Activated T-cell treated with anti-CD3 and anti-CD28 coated beads, Interleukin-2, amount 50 U/mL, for 24 hours (primary cell): ENCODE measurements at places on chromosomes 12 and 14.

- DNase-seq = no peak
Measured at GRCh38 chr12:31772186-31772585, 43.4 kb upstream of the AMN1 start.

DNA sequence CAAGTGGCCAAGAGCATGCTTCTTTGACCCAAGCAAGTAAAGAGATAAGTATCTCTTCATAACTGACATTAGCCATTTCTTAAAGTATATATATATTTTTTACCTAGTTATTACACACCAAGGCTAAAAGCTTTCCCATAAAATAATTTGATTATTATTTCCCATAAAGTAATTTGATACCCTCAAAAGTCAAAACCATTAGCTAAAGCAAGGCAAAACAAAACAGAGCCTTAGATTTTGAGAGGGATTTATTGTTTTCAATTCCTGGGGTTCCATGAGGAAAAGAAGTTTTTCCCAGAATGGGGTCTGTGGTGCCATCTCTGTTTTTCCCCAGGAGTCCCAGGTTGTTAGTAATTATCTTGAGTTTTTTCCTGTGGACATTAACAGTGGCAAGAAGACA lies 125.5 kb upstream of the NUDT4 start:
- no peak for DNase-seq

DNA sequence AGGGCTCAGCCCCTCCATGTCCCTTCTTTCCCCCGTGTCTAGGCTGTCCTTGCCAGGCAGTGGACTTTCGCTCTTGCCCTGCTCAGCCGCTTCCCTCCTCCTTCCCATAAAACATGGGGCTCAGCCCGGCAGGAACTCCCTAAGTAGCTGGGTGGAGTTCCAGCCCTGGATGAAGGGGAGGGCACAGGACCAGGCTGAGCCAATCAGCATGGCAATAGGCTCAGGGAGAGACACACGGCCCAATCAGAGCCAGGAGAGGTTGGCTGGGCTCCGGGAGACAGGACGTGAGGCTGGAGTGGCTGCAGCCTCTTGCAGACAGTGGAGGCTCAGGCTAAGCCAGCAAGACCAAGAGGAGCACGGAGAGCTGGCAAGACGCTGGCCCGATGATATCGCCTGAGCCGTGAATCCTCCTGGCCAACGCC lies 54.3 kb downstream of the GALNT9 start:
- no peak for DNase-seq

- no peak for DNase-seq
Measured at GRCh38 chr14:80152166-80152565, 59.1 kb downstream of the DIO2 start.

DNA sequence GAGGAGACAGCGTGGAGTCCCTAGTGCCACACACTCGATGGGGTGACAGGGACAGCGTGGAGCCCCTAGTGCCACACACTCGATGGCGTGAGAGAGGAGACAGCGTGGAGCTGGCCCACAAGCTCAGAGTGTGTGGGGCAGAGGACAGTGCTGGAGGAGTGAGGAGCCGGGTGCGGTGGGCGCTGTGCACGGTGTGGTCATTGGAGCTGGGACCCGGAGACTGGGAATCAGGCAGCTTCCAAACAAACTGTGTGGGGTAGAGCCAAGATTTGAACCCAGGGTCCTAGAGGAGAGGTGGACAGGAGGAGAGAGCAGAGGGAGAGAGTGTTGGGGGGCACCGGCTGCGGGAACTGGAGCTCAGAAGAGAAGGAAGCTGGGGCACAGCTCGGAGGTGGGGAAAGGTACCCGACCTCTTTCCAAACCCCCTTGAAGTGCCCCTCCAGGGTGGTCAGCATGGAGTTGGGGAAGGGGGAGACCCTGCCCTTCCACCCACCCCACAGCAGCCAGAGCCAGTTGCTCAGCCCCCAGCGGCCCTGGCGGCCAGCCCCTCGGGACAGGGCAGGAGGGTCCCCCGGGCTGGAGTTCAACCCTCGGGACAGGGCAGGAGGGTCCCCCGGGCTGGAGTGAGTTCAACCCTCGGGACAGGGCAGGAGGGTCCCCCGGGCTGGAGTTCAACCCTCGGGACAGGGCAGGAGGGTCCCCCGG lies 91.0 kb downstream of the NOC4L start:
- DNase-seq = no peak

GRCh38 chr12:57889500-57889989 lies 43.0 kb upstream of the CTDSP2 start:
- DNase-seq = no peak

DNA sequence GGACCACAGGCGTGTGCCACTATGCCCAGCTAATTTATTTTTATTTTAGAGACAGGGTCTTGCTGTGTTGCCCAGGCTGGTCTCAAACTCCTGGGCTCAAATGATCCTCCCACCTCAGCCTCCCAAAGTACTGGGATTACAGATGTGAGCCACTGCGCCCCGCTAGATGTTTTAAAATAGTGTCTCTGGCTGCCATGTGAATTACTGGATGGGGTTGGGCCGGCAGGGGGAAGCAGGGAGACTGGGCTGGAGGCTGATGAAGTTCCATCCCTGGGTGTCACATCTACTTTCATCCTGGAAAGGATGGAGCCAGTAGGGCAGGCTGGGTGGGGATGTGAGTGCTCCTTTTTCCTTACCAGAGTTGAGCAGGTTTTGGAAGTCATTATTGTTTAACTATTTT lies 46.1 kb downstream of the DNAH10 start:
- no peak for DNase-seq

DNA sequence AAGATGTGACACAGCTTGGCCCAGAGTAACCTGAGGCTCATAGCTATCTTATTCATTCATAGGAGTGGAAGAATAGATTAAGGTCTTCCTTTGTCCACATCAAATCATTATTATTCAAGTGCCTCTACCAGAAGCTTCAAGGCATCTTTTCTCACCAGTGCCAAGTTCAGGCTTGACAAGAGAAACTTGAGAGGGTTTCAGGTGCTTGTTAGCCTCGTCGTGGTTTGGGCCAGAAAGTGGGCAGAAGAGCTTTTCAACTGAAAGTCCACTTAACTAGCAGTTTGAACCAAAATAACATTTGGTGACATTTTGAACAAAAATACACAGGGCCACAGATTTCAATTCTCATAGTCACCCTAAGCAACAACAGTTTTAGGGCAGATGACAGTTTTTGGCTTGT lies 1184.2 kb downstream of the FLRT2 start:
- DNase-seq = no peak

- no peak for DNase-seq
Measured at GRCh38 chr14:92625213-92625612, 111.6 kb downstream of the RIN3 start.

DNA sequence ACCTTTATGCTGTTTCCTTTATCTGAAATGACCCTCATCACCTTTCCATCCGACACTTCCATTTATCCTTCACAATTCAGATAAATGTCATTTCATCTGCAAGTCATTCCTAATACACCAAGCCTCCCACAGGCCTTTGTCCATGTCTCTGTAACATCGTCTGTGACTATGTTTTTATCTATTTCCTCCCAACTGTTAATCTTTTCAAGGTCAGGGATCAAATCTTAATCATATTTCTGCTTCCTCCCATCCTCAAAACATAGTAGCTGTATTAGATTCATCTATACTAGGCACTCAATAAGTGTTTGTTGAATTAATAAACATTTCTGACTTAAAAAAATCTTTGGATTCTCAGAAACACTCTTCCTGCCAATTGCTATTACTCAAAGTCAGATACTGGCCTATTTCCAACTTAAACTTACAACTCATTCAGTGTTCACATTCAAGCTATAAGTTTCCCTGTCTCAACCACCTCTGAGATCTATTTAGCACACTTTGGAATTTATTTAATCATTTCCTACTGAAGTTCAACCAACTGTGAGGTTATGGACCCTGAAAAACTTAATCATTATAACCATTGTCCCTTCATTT lies 100.2 kb upstream of the ALX1 start:
- DNase-seq = no peak
